Right atrium auricular region (tissue), 2 donors: ENCODE measurements at places on chromosomes 5 and 9. TPM values are rescaled to one million over a fixed set of nuclear protein-coding genes. Genes with fewer than 3 reads are reported as not detected.

- H3K27me3 ChIP-seq = no peaks in the 10 kb centered on the region
- no peaks in the 10 kb centered on the region for H3K36me3 ChIP-seq
- H3K4me1 ChIP-seq = no peaks in the 10 kb centered on the region
- no peak overlapping the region for H3K4me3 ChIP-seq
Observed at GRCh38 chr5:10474521-10475075, 32.9 kb downstream of the ROPN1L start.

- DNase-seq = no peak
- H3K36me3 ChIP-seq = no peaks in the 10 kb centered on the region
- no peak overlapping the region for H3K4me3 ChIP-seq
- H3K27ac ChIP-seq = no peak overlapping the region
Observed at GRCh38 chr5:158546748-158547147, 553.0 kb downstream of the EBF1 start.

DNA sequence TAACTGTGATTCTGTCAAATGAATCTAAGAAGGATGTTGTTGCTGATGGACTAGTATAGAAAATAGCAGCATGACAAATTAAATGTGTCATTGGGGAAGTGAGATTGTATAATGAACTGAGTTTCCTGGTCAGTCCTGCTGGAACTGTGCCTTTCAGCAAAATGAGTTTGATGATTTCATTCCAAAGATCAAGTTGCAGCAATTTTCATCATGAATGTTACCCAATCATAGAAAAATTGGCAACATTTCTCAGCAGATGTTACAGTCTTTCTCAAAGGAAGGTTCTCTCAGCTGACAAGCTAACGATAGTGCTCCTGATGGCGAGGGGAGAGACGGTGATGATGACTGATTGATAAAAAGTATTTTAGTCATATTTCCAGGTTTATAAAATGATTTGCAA lies 10.7 kb downstream of the PCDHAC2 start:
- H3K36me3 ChIP-seq = no peaks in the 10 kb centered on the region
- H3K4me1 ChIP-seq = no peaks in the 10 kb centered on the region
- H3K27ac ChIP-seq = no peak overlapping the region
- H3K4me3 ChIP-seq = no peak overlapping the region
- no peaks in the 10 kb centered on the region for H3K27me3 ChIP-seq

- DNase-seq = no peak
- no peak overlapping the region for H3K27ac ChIP-seq
- H3K27me3 ChIP-seq = no peaks in the 10 kb centered on the region
Observed at GRCh38 chr5:156794687-156795086, 55.4 kb upstream of the PPP1R2B start.

The PRXL2C gene
- total RNA-seq = 14.2 TPM
